ENCODE measurements at places on chromosomes 12 and 14. TPM values are rescaled to one million over a fixed set of nuclear protein-coding genes. Genes with fewer than 3 reads are reported as not detected.

DNA sequence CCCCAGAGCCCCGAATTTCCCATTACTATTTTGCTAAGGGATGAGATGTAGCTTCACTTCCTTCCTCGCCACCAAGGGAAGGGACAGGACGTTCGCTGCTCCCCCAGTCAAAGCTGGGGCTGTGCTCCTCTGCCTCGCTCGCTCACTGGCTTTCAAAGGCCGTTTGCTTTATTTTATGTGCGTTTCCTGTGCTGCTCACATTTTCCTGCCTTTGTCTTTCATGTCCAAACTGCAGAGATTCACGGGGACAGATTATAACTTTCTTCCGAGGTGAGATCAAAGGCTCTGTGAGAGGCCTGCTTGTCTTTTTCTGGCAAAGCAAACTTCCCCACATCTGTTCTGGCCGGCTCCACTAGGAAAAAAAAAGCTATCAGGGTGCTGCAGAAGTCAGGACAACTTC, 76.0 kb upstream of the FZD10 start:
- no peak for DNase-seq
- H3K4me1 ChIP-seq = peaks cover 48% of the 10 kb centered on the region
- no peaks in the 10 kb centered on the region for H3K36me3 ChIP-seq
- H3K4me3 ChIP-seq = peak overlapping the region; percentile 5

OR9K2 gene
- total RNA-seq = not detected

DNA sequence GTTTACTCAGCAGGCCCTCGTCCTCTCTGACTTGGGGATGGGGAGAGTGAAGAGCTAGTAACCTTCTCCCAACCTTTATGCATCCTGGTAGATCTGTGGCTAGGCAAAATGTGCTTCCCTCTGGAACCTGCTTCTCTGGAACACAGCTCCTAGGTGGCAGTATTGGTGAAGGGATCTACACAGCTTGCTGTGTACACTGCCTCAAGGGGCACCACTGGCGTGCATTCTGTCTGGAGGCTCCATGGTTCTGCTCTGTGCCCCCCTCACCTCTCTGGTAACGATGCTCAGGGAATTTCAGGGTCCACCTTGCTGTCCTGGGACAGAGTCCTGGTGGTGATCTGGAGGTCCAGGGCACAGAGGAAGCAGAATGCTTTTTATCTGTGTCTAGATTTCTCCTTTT, 43.5 kb upstream of the KCNA5 start:
- no peaks in the 10 kb centered on the region for H3K36me3 ChIP-seq
- no peak for DNase-seq
- no peaks in the 10 kb centered on the region for H3K4me1 ChIP-seq
- no peak overlapping the region for H3K27ac ChIP-seq
- no peak overlapping the region for H3K4me3 ChIP-seq
- H3K27me3 ChIP-seq = peaks cover 72% of the 10 kb centered on the region

EXOC3L4 gene
- total RNA-seq = 4.1 TPM

SDS gene
- total RNA-seq = not detected

DNA sequence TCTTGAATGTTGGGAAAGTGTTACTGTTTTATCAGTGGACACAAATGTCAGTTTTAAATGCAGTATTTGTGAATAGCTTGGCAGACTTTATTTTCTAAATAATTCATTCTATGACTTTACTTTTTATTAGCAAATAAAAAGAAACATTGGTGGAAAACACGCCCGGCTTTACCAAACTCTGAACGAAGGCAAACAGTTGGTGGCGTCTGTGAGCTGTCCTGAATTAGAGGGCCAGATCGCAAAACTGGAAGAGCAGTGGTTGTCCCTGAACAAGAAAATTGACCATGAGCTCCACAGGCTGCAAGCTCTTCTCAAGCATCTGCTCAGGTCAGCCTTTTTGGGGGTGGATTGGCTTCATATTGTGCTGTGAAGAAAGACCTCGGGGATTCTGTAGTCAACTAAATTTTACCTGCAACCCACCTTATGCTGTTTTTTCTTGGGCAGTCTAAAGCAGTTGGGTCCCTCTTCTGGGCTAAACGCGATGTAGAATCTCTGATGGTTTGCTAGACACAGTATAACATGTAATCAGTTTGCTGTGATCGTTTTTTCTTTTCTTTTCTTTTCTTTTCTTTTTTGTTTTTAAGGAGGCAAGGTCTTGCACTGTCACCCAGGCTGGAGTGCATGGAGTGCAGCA, 156.4 kb downstream of the ESR2 start:
- H3K27ac ChIP-seq = no peak overlapping the region
- H3K4me3 ChIP-seq = no peak overlapping the region
- H3K4me1 ChIP-seq = no peaks in the 10 kb centered on the region
- peaks cover 15% of the 10 kb centered on the region for H3K36me3 ChIP-seq

RHEBL1 gene
- total RNA-seq = 1.8 TPM

DNA sequence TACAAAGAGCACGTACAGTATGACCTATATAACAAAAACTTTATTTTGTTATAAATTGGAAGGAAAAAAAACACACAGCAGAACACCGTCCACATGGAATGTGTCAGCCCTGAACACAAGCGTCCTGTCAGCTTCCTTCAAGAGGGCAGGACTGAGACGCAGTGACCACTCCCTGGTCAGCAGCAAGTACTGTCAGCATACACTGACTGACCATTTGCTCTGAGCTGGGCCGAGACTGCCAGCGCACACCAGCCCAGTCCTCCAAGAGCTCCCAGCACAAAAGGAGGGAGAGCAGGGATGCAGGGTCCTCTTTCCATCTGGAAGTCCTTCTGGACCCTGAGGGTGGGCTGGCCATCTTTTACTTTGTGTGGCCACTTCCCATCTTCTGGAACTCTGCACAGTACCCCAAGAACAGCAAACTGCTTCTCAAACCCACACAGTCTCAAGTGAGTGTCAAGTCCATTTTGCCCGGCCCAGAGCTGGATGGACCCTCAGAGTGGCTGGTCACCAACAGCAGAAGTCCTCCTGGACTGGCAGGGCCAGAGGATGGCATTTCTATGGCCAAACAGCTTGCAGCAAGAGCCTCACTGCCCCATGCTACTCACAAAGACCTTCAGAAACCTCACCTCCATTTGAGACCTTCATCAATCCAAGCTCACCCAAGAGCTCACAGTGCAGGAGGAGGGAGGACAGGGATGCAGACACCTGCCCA, 11.7 kb downstream of the CCDC88C start:
- H3K4me1 ChIP-seq = peaks cover 23% of the 10 kb centered on the region
- H3K27me3 ChIP-seq = no peaks in the 10 kb centered on the region
- no peak for DNase-seq
- H3K4me3 ChIP-seq = no peak overlapping the region
- peaks cover 11% of the 10 kb centered on the region for H3K36me3 ChIP-seq
